Fibroblast of skin of left quadriceps (primary cell): ENCODE measurements at places on chromosomes 3 and 15.
A peak's percentile ranks its signal among the peaks of the same experiment; 100 is the strongest.

DNA sequence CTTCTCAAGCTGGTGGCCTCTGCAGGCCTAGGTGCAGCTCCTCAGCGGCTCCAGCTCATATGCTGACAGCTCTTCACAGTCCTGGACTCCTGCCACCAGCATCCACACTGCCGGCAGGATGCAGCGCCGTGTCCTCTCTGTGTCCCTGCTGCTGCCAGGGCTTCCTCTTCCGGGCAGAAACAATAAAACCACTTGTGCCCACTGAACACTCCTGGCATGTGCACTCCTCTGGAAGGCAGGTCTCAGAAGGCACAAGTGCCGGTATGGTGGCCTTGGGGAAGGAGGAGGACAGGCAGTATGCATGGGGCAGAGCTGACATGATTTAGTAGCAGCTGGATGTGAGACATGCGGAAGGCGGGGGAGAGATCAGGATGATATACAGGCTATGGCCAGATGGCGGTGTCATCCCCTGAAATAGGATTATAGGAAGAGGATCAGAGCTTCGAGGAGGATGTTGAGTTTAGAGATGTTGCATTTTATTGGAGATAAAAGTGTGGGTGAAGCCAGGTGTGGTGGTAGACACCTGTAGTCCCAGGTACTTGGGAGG lies 7.5 kb upstream of the MAN2A2 start:
- no peak for DNase-seq

DNA sequence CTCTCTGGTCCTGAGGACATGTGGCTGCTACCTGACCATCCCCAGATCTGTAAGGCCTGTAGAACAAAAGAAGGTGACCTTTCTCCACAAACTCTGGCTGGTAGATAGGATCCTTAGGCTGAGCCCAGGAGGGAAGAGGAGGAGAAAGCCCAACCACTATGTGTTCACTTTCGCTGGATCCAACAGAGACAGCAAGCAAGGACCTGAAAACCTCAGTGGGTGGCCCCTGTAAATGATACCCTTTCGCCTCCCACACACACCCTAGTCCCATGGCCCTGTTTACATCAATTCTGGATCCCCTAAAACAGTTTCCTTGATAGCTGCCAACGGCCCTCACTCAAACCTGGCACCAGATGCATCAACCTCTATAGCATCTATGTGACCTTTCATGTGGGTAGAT lies 22.4 kb downstream of the CCDC12 start:
- no peak for DNase-seq

DNA sequence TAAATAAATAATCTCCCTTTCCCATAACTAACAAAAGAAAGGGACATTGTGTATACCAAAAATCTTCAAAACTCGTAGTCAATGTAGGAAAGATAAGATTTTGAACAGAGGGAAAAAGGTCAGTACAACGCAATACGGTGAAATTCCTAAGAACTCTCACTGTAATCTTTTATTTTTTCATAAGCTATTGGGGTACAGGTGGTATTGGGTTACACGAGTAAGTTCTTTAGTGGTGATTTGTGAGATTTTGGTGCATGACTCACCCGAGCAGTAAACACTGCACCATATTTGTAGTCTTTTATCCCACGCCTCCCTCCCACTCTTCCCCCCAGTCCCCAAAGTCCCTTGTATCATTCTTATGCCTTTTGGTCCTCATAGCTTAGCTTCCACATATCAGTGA lies 718.0 kb downstream of the TBL1XR1 start:
- DNase-seq = no peak

- DNase-seq = no peak
These were observed 252.7 kb downstream of the SLC9A9 start for GRCh38 chr3:143595456-143596077.

DNA sequence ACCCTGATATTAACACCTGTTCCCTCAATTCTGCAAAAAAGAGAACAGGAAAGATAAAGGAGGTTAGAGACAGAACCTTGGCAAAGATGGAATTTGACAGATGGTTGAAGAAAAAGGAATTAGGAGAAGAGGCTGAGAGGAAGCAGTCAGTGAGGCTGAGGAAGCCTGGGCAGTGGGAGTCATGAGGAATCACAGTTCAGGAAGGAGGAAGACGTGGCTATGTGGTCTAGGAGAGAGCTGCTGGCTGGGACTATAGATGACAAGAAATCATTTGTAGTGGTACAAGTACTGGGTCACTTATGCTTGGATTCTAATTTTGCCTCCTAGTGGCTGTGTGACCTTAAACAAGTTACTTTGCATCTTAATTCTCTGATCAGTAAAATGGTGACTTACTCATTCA lies 49.0 kb downstream of the LARS2 start:
- no peak for DNase-seq

DNA sequence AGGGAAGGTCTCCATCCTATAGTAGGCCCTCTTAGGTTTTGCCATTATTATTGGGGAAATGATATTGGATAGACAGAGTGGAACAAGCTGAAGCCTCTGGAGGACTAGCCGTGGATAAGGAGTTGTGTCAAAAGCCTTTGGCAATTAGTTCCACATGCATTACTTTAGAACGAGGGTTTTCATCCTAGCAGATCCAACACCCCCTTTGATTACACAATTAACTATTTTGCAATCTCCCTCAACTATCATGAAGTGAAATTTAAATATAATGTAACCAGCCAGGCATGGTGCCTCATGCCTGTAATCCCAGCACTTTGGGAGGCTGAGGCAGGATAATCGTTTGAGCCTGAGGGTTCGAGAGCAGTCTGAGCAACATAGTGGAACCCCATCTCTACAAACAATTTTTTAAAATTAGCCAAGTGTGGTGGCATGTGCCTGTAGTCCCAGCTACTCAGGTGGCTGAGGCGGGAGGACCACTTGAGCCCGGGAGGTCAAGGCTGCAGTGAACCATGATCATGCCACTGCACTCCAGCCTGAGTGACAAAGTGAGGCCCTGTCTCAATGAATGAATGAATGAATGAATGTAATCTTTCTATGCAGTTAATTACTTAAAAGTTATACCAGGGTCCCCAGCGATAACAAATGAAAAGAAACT lies 56.8 kb downstream of the PXYLP1 start:
- DNase-seq = no peak

GRCh38 chr15:67114846-67115585 lies 49.6 kb downstream of the SMAD3 start:
- DNase-seq = no peak

GRCh38 chr3:9976721-9977709 lies 9.6 kb downstream of the EMC3 start:
- DNase-seq = peak; percentile 85

DNA sequence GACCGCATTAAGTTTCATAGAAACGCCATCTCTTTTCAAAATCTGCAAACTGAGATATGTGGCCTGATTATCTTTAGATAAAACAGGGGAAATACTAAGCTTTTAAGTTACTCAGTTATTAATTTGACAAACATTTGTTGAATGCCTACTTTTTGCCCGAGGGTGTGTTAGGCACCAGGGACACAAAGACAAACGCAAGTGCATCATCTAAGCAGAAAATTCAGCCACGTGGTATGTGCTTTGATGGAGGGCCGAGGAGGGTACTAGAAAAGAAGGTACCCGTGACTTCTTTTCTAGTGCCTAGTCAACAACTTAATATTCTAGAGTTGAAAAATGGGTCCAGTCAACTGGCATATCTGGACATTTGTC lies 594.3 kb downstream of the MAGI1 start:
- DNase-seq = no peak

- no peak for DNase-seq
These were observed 86.6 kb downstream of the GPR156 start for GRCh38 chr3:120198305-120198878.

- DNase-seq = no peak
These were observed 125.6 kb downstream of the VPS8 start for GRCh38 chr3:184937611-184938010.

DNA sequence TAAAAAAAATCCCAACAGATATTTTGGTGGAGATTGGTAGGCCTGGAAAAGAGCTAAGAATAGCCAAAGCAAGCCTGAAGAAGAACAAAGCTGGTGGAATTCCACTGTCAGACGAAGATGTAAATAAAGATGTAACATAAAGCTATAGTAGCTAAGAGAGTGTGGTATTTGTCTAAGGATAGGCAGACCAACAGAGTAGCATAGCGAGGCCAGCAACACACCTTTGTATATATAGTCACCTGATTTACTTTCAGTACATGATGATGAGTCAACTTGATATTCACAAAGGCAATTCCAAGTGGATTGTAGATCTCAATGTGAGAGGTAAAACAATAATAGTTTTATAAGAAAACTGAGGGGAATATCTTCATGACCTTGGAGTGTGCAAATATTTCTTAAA lies 53.6 kb upstream of the SYN2 start:
- DNase-seq = no peak

- DNase-seq = no peak
These were observed 16.5 kb upstream of the LAMP3 start for GRCh38 chr3:183178833-183179549.

GRCh38 chr15:69074843-69075224 lies 60.3 kb downstream of the NOX5 start:
- DNase-seq = no peak

DNA sequence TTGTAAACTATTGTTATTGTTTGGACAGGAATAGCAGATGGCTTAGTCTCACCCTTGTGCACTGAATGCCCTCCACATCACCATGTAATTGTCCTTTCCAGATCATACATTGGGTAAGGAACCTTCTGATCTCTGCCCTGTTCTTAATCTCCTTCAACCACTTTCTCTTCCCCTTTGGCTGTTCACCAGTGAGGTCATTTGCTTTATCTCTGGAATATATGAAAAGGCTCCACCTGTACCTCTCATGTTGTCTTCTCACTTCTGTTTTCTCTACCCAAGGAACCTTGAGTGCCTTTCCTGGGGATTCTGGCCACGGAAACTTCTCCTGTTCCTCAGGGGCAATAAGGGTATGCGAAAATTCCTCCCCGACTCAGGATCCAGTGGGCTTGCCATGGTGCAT lies 28.5 kb downstream of the MCTP2 start:
- DNase-seq = no peak

DNA sequence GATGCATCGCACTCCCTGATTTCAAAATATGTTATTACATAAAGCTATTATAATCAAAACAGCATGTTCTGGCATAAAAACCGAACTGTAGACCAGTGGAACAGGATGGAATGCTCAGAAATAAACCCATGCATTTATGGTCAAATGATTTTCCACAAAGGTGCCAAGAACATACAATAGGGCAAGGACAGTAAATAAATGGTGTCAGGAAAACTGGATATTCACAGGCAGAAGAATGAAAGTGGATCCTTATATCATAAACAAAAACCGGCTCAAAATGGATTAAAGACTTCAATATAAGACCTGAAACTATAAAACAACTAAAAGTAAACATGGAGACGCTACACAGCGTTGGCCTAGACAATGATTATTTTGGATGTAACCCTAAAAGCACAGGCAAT lies 22.6 kb downstream of the USP50 start:
- DNase-seq = no peak

DNA sequence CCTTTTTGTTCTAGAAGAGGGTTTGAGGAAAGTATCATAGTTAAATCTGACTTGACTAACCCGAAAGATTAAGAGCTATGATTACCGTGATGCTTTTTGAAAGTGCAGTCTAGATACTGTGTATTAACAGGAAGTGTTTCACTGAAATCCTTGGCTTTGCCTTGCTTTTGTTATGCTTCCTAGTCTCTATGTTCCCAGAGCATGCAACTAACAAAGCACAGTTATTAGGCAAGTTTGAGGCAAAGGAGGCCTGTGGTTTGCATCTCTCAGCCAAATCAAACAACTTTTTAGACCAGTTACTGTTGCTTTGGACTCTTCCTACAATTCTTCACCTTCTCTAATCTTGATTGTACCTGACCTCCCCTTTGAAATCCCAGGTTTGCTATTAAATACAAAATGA lies 3.9 kb downstream of the LXN start:
- DNase-seq = no peak

GRCh38 chr3:189944285-189945145 lies 176.2 kb downstream of the P3H2 start:
- DNase-seq = no peak

DNA sequence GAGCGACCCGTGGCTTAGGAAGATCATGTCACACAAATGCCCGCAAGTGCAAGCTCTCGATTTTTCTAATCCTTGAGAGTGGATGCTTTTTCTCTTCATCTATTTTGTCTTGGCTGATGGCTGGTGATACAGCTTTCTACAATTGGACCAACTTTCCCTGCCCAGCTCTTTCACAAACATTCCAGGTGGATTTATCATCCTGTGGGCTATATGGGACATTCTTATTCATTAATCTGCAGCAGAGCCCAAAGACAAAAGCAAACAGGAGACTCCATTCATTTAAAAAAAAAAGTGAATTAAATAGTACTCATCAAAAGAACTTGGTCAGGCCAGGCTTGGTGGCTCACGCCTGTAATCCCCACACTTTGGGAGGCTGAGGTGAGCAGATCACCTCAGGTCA lies 14.2 kb upstream of the TSEN2 start:
- DNase-seq = no peak

DNA sequence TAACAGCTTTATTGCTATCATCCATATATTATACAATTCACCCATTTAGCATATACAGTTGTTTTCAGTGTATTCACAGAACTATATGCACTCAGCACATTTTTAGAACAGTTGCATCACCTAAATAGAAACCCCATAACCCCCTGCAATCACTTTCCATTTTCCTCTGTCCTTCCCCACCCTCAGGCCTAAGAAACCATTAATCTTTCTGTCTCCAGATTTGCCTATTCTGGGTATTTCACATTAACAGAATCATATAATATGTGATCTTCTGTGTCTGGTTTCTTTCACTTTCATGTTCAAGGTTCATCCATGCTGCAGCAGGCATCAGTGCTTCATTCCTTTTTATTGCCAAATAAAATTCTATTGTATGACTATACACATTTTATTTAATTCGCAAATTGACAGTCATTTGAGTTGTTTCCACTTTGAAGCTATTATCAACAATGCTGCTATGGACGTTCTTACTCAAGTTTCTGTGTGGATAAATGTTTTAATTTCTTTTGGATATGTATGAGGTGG lies 39.8 kb downstream of the ADAMTS17 start:
- no peak for DNase-seq
